ENCODE measurements at places on chromosomes 1 and 21.

GRCh38 chr1:229856009-229856650 lies 210.9 kb upstream of the GALNT2 start:
- peak; percentile 22 for DNase-seq

DNA sequence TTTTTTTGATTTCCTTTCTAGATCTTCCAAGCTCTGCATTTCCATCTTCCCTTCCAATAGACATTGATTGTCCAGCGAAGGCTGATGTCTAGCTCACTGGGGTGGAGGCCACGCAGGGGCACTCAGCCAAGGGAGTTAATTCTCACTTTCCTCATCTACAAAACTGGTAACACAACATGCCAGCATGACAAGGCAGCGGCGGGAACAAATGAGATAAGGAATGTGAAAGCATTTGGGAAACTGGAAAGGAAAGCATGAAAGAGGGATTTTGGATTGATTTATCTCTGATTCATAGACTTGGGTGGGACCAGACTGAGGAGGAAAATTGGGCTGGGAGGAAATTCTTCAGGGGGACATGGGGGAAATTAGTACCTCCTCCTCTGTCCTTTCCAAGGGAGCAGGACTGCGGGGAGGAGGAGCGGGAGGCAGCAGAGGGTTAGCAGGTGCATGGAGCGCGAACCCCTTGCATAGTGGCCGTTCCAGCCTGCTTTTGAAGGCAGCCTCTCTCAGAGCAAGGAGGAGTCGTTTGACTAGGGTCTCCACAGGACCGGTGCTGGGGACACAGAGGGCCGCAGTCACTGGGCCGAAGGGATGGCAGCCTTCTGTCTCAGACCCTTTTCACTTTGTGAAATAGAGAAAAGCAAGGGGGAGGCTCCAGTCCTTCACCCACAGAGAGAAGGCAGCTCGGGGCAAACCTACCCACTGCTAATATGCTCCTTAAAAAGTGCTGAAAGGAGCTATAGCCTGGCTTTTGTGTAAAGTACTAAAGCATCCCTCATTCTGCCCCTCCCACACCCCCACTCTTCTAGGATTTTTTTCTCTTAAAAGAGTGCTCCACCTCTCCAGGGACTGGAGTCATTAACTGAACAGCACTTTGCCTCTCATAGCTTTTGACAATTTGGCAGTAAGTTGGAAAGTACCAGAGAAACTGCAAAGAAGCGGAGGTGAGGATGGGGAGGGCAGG lies 89.2 kb downstream of the PLXNA2 start:
- no peak for DNase-seq

- peak; percentile 40 for DNase-seq
Observed at GRCh38 chr1:52659851-52660596, 27.1 kb downstream of the SHISAL2A start.

DNA sequence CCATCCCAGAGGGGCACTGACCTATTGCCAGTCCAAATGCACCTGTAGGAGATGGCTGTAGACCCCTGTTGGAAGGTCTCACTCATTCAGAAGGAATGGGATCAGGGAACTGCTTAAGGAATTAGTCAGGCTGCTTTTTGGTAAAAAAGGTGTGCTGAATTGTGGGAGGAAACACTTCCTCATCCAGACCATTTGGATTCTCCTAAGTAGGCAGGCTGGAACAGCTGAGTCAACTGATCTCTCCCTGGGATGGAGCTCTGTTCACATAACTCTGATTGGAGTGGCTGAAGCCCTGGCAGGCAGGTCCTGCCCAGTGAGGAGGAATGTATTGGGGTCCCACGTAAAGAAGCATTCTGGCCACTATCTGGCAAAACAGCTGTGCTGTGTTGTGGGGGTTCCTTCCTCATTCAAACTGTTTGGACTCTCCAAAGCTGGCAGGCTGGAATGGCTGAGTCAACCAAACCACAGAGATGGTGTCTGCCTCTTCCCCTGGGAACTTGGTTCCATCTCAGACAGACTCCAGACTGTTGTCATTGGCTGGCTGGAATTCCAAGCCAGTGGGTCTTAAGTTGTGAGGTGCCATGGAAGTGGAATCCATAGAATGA lies 70.7 kb upstream of the PDC start:
- peak; percentile 71 for DNase-seq

GRCh38 chr1:235246022-235246948 lies 81.7 kb downstream of the ARID4B start:
- DNase-seq, result no peak

DNA sequence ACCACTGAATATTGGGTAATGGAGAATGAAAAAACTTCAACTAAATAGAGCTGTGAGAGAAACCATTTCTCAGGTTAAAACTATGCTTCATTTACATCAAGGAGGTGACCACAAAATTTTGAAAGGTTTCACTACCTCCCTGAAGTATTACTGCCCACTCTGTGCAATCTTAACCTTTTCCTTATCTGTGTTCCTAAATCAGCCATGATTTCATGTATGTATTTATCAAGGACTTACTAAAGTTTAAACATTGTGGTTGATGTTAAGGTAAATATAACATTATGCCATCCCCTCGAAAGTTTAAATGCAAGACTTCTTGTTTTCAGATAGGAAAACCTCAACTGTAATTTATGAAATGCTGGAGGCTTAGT lies 84.4 kb downstream of the CLEC20A start:
- DNase-seq, result no peak

DNA sequence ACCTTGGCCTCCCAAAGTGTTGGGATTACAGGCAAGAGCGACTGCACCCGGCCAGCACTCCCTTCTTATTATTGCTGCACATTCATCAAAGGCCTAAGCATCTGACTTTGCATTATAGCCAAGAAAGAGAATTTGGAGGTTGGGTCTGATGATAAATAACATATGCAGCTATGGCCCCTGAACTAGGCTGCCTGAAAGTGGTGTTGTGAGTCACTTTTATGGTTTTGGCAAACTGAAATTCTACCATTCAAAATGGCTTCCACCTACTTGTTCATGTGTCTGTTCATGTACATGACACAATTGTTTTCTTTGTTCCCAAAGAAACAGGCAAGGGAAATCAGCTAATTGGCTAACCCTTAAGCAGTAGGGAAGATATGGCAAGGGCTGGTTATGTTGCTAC lies 25.0 kb upstream of the UAP1 start:
- peak; percentile 73 for DNase-seq

- peak; percentile 56 for DNase-seq
Observed at GRCh38 chr1:224116131-224116530, 2.2 kb downstream of the FBXO28 start.

GRCh38 chr1:204151552-204152309 lies at the start of gene ETNK2:
ETNK2 (minus strand) TSS chr1:204152044; CDS start chr1:204151852, 192 bp downstream.
- DNase-seq, result peak; percentile 59

GRCh38 chr1:82759035-82759434 lies 958.3 kb downstream of the ADGRL2 start:
- DNase-seq, result no peak

GRCh38 chr1:221087919-221088318 lies 208.7 kb downstream of the HLX start:
- peak; percentile 52 for DNase-seq

DNA sequence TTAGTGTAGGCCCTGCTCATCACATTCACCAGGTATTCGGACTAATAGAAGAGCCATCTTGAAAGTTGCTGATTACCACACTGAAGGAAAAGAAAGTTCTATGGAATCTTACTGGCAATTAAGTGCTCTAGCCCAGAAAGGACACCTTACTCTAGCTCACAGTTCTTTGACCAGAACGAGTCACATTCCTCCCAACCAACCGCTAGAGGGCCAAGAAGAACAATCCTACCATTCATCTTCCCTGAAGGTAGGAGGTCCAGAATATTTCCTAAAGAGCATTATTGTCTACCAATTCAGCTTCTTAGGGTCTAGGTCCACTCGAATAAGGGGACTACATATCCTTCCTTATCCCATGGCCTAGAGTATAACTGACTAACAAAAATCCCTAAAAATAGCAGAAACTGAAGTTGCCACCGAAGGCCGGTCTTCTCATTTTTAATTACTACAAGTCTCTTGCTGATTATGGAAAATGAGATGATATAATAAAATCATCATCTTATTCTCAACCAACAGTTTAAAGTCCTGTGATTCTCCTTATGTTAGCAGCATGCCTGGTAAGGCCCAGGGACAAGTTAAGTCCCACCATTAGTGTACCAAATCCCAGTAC lies 2.7 kb upstream of the FMO1 start:
- peak; percentile 35 for DNase-seq

DNA sequence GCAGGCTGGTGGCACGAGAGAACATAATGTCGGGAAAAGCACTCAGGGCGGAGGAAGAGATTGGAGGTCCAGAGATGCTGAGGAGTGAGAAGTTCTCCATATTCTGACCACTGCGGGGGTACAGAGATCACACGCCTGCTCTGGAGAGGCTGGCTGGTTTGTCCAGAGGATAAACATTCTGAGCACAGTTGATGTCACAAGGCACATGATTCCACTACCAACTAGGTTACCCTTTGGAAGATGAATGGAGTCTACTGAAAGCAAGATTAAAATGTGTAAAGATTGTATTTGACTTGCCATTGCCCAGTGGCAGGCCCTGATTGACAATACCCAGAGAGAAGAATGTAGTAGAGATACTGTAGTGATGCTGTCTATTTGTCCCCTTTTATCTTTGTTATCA lies at the start of gene SPATA46:
TSS of gene SPATA46 (minus strand) at position 164 of the 400 bp plus-strand sequence. CDS start at position 100, 64 bp downstream.
- DNase-seq, result no peak

- DNase-seq, result no peak
Observed at GRCh38 chr1:25774921-25775771, 24.8 kb upstream of the SELENON start.

GRCh38 chr21:41776778-41777177 lies 9.9 kb upstream of the RIPK4 start:
- DNase-seq, result no peak

DNA sequence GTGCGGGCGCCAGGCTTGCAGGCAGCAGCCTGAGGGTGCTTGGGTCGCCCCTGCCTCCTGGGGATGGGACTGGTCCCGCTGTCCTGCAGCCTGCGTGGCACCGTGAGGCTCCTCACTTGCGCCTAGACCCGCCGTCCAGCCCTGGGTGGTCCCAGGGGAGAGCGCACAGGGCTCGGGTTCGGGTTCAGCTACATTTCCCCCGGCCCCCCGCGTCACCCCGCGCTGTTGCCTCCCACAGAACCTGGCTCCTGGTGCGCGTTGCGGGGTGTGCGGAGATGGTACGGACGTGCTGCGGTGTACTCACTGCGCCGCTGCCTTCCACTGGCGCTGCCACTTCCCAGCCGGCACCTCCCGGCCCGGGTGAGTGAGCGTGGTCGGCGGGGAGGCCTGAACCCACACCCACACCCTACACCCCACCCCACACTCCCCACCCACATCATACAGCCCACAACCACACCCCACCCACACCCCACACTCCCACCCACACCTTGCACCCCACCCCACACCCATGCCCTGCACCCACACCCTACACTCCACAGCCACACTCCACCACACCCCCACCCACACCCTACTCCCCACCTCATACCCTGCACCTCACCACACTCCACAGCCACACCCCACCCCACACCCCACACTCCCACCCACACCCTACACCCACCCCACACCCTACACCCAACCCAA lies 6.2 kb upstream of the PFKL start:
- no peak for DNase-seq

GRCh38 chr1:210373878-210374599 lies 45.3 kb downstream of the HHAT start:
- DNase-seq, result peak; percentile 97
